Inflammatory macrophage treated with lipopolysaccharide for 1 hour (primary cell): ENCODE measurements at places on chromosomes 5 and 9.
A peak's percentile ranks its signal among the peaks of the same experiment; 100 is the strongest.

GRCh38 chr5:56681346-56681745 lies 134.0 kb upstream of the MAP3K1 start:
- no peak for DNase-seq

- DNase-seq = no peak
Observed at GRCh38 chr5:162067655-162068411, at the start of gene GABRG2. Gene GABRG2 (plus strand): TSS chr5:162067773. CDS start chr5:162068000, 227 bp downstream.

DNA sequence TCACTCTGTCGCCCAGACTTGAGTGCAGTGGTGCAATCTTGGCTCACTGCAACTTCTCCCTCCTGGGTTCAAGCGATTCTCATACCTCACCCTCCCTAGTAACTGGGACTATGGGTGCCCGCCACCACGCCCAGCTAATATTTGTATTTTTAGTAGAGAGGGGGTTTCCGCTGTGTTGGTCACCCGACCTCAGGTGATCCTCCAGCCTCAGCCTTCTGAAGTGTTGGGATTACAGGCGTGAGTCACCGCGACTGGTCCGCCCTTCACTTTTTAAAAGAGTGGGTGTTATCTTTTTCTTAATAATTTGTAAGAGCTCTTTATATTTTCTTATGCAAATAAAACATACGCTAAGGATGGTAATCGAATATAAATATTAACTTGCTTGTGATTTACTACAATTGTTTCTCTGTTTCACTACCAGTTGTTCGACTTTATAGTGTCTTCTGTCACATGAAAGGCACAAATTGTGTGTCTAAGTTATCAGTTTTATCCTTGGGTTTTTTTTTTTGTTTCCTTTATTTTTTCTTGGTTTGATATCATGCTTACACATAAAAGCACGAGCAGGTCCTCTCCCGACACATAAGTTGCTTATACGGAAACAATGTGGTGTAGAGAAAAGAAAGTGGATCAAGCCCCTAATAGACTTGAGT lies 1.9 kb upstream of the GPBP1 start:
- no peak for DNase-seq

- no peak for DNase-seq
Observed at GRCh38 chr5:482506-482905, 39.5 kb downstream of the EXOC3 start.

- no peak for DNase-seq
Observed at GRCh38 chr9:135978642-135979546, 17.7 kb upstream of the UBAC1 start.

DNA sequence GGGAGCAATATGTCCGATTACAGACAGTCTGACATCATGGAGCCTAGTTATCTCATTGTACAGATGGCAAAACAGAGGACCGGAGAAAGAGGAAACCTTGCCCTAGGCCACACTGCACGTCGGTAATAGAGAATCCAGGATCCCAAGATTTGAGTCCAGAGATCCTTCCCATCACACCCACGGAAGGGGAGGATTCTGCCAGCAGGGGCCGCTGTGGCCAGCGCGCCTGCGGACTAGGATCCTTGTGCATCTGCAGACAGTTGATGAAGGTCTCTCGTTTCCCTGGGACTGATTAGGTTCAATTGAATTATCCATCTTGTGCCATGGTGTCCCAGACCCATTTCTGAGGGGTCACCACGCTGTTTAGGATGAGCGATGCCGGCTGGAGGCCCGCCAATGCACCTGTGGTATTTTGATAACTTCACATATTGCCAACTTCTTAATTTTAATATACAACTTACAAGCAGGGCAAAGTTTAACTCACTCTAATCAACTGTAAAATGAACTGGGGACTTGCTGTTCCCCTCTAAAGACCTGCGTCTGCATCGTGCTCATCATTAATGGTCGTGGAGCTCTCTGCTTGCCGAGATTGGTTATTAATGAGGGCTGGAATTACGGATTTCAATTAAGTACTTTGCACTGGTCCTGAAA lies 592.7 kb upstream of the BRINP1 start:
- peak; percentile 47 for DNase-seq

- no peak for DNase-seq
Observed at GRCh38 chr5:141172381-141173204, at the start of gene PCDHB7. Gene PCDHB7 (plus strand): TSS chr5:141172644. CDS start chr5:141172836, 192 bp downstream.

- no peak for DNase-seq
Observed at GRCh38 chr5:162360373-162360931, 292.9 kb downstream of the GABRG2 start.

GRCh38 chr9:134032456-134033222 lies 7.4 kb downstream of the BRD3OS start:
- no peak for DNase-seq

- no peak for DNase-seq
Observed at GRCh38 chr5:143561219-143561618, 157.7 kb upstream of the NR3C1 start.

GRCh38 chr5:6902597-6902996 lies 189.4 kb downstream of the TENT4A start:
- DNase-seq = no peak

GRCh38 chr9:108783731-108784495 lies 71.9 kb downstream of the ACTL7B start:
- peak; percentile 34 for DNase-seq

DNA sequence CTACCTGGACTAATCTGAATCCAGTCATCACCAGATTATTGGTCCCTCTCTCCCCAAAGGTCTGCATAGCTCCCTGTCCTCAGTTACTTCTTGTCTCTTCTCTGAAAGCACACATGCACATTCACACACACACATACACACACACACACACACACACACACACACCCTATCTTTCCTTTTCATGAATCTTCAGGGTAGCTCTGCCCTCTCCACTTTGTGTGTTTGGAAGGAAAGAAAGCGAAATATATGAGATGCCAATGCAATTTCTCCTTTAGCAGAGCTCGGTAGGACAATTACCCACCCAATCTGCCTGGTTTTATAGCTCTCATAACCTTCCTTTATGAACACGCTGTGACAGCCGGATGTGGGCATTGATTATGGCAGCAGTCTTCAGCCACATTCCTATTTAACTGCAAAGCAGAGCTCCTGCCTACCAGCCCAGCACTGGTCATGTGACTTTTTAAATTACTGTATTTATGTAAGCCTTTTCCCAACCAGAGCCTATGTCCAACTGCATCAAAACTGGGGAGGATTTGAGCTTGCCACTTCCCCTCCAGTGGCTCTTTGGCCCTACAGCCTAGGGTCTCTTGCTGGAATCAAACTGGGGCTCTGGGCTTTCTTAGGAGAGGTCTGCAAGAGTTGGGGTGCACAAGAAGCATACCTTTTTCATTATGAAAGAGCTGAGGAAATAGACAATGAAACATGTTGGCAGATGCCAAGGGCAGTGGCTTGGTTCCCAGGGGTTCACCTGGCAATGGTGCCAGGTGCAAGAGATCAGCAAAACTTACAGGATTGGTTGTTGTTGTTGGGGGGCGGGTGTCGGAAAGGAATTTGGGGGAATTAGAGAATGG lies 20.8 kb upstream of the MATR3 start:
- DNase-seq = no peak

- DNase-seq = no peak
Observed at GRCh38 chr5:173791878-173792277, 96.3 kb upstream of the CPEB4 start.

DNA sequence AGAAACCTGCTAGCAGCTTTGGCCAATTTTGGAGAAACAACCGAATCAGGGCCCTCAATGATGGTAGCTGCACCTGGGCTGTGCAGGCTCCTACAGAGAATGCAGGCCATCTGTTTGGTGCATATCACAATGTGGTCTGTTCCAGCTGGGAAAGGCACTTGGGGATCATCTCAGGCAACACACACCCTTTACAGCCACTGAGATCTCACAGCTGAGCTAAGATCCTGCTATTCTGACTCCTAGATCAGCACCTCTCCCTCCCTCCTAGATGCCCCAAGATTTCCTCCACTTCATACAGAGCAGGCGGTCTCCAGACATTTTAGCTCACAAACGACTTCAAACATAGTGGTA lies 100.7 kb downstream of the SH3TC2 start:
- no peak for DNase-seq

- no peak for DNase-seq
Observed at GRCh38 chr5:173477345-173478040, 139.0 kb downstream of the BOD1 start.

DNA sequence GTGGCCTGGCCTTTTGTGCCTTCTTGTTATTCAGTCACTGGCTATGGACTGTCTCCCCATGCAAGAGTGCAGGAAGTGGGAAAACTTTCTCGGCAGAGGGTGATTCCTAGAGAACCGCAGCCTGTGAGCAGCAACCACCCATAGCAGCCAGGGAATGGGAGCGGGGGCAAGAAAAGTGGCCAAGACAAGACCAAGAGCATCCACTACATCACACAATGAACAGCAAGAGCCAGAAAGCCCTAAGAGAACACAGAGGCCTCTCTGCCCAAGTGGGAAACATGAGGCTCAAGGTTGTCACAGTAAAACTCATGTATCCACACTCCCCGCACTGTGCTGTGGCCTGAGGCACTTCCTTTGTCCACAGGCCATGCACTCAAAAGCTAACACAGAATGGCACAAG lies 129.1 kb upstream of the FSTL4 start:
- DNase-seq = no peak

DNA sequence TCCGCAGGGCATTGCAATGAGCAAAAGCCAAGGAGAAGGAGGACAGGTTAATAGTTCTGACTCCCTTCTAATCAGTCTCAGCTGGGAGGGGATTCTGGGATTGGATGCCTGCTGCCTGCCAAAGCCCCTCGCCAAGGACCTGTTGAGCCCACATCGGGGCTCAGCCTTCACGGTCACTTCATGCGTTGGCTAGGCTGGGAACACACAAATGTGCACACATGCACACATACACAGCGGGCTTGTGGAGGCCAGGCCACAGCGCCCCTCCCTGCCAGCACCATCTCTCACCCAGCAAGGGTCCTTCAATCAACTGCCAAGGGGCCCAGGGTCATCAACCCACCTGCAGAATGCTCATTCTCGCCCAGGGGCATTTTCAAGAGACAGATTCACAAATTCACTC lies 113.9 kb downstream of the C5orf15 start:
- DNase-seq = no peak

DNA sequence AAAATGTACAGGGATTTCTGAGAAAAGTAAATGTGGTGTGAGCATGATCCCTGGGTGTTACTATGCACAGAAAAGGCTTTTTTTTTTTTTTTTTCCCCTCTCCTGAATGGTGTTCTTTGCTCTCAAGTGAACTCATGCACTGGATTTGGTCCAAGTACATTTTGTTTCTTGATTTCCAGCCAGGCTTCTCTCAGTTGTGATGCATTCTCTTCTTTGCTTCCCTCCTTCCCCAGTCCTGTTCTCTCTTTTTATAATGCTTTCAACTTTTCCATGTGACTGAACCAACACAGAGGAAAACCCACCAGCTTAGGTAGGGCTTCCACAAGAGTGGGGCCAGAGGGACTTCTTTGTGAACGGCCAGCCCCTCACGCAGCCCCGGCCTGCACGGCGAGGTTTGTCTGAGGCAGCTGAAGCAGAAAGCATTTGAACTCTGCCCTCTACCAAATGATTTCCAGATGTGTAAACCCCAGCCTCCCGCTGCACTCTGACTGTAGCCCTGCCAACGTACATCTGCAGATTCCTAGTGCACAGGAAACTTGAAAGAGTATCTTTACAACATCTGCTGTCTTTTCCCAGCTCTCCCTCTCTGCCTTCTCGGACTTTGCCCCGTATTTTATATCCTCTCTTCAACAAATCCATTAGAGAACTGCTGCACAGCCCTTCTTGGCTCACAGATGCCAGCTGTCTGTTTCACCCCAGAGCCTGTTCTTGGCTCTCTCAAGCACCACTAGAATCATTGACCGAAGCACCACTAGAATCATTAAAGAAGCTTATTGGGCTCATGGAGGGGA lies 71.8 kb upstream of the CD180 start:
- DNase-seq = no peak

GRCh38 chr5:149790276-149790675 lies 60.2 kb downstream of the PPARGC1B start:
- no peak for DNase-seq

DNA sequence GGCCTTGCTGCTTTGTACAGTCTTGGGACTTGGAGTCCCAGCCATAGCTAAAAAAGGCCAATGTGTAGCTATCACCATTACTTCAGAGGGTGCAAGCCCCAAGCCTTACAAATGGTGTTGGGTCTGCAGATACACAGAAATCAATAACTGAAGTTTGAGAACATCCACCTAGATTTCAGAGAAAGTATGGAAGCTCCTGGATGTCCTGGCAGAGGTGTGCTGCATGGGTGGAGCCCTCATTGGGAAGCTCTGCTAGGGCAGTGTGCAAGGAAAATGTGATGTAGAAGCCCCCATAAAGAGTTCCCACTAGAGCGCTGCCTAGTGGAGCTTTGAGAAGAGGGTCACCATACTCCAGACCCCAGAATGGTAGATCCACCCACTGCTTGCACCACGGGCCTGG lies 626.7 kb upstream of the COX7C start:
- DNase-seq = no peak

DNA sequence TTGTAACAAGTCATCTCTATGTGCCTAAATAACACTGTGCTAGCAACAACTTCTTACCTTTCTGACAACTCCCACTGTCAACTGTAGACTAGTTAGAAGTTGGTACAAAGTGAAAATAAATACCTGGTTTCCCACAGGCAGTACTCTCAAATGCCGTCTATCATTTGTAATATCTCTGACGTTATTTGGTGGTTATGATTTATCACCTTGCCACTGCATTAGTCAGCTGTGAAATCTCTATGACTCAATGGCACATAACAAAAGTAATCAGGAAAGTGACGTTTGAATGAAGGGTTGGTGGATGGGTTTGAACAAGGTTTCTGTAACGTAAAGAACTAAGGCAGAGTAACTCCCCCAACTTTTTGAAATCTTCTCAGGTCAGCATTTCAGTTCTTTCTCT lies 592.3 kb downstream of the MAT2B start:
- no peak for DNase-seq

- DNase-seq = no peak
Observed at GRCh38 chr9:87569008-87569509, 71.4 kb downstream of the DAPK1 start.

GRCh38 chr5:175621971-175622370 lies 35.9 kb upstream of the HRH2 start:
- no peak for DNase-seq

GRCh38 chr5:157941616-157942015 lies 82.7 kb upstream of the CLINT1 start:
- no peak for DNase-seq

- no peak for DNase-seq
Observed at GRCh38 chr9:98495530-98495929, 213.2 kb downstream of the GABBR2 start.

- DNase-seq = no peak
Observed at GRCh38 chr9:137429974-137430722, 7.0 kb downstream of the NOXA1 start.

GRCh38 chr5:56419667-56420066 lies 186.5 kb upstream of the ANKRD55 start:
- DNase-seq = no peak

- no peak for DNase-seq
Observed at GRCh38 chr9:130256644-130257043, 8.9 kb upstream of the HMCN2 start.

GRCh38 chr5:170527991-170528390 lies 24.2 kb downstream of the KCNIP1 start:
- DNase-seq = no peak
